ENCODE measurements at places on chromosomes 5 and 9. TPM values are rescaled to one million over a fixed set of nuclear protein-coding genes. Genes with fewer than 3 reads are reported as not detected.

DNA sequence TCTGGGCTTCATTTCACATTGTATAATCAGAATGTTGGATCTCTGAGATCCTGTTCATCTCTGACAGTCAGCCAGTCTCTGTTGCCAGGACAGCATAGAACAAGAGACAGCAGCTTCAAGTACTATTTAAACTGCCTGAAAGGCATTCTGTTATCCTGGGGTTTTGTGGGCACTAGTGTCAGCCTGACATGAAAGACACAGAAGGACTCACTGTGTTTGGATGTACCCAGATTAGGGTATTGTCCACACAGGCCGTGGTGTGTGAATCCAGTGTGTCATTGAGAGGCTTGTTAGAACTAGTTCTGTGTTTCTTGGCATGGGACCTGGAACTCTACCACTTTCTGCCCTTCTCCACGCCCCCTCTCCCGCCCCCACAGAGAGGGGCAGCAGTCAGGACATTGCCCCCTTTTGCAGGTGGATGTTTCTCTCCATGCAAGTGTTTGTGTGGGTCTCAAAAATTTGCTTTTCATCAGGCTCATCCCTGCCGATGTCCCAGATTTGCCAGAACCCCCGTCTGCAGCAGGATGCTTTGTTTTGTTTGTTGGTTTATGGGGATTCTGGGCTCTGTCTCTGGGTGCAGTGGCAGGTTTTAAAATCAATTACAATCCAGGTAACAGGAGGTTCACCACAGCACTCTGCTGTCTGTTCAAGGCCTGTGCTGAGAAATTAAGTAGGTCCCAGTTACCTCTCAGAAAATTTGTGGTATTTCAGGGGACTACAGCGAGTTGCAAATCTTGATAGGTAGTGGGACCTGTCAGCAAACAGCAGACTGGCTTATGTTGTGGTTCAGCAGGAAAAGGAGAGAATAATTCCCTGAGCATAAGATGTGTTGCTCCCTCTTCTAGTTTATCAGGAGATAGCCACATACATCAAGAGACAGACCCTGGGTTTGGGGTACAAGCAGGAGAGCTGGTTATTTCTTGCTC, 144.6 kb downstream of the DOCK2 start:
- DNase-seq = no peak
- H3K36me3 ChIP-seq = no peaks in the 10 kb centered on the region
- peaks cover 22% of the 10 kb centered on the region for H3K27me3 ChIP-seq

The TLE4 gene
- total RNA-seq = 77.7 TPM

DNA sequence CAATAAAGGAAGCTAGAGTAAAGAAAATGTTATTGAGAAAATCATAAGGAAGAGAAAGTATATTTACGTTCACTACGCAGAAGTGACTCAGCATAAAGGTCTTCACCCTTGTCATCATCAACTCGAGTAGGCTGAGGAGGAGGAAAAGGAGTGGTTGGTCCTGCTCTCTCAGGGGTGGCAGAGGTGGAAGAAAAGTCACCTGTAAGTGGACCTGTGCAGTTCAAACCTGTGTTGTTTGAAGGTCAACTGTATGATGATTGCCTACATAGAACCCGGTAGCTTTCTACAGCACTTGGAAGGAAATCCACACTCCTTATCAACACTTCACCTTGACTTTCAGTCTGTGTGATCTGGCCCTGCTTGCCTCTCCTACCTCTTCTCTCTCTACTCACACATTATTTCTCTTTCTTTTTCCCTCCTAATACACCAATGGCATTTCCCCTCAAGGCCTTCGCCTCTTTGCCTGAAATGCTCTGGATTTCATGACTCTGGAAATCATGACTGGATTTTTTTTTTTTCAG, 109.3 kb upstream of the CPEB4 start:
- no peak overlapping the region for H3K4me3 ChIP-seq
- H3K27me3 ChIP-seq = no peaks in the 10 kb centered on the region
- peak overlapping the region; percentile 0 for H3K27ac ChIP-seq
- H3K36me3 ChIP-seq = no peaks in the 10 kb centered on the region
- no peak for DNase-seq

The HRH2 gene
- 1.8 TPM for total RNA-seq

GRCh38 chr5:132327252-132327955, 33.2 kb downstream of the SLC22A4 start:
- no peak for DNase-seq
- no peak overlapping the region for H3K27ac ChIP-seq
- peaks cover 29% of the 10 kb centered on the region for H3K4me1 ChIP-seq

GRCh38 chr5:33445798-33446197, 5.0 kb downstream of the TARS1 start:
- H3K27ac ChIP-seq = no peak overlapping the region
- peaks cover 39% of the 10 kb centered on the region for H3K36me3 ChIP-seq
- no peak for DNase-seq
- no peak overlapping the region for H3K4me3 ChIP-seq

The PCDHGA9 gene
- 2.2 TPM for total RNA-seq

DNA sequence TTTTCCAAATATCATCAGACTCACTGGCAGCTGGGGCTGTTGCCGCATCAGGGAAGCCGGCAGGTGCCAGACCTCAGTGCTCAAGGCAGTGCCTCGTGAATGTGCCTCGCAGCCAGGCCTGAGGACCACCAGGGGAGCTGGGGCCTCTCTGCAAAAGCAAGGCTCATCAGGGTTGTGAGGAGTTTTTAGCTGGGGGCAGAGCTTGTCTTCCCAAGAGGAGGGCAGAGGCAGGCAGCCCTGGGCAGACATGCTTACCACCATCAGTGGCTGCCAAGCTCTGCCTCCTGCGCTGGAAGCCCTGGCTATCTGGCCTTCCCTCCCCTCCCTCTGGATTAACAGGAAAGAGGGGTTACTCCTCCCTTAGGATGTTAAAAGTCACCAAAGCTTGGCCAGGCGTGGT, 8.8 kb upstream of the TBC1D9B start:
- H3K4me3 ChIP-seq = no peak overlapping the region
- no peak overlapping the region for H3K27ac ChIP-seq
- no peaks in the 10 kb centered on the region for H3K36me3 ChIP-seq
- DNase-seq = no peak
- H3K27me3 ChIP-seq = no peaks in the 10 kb centered on the region

GRCh38 chr9:124411514-124412227, 3.6 kb downstream of the PSMB7 start:
- no peak overlapping the region for H3K27ac ChIP-seq
- DNase-seq = no peak
- peaks cover 12% of the 10 kb centered on the region for H3K4me1 ChIP-seq
- peaks cover 26% of the 10 kb centered on the region for H3K36me3 ChIP-seq
- peaks cover 3% of the 10 kb centered on the region for H3K27me3 ChIP-seq
- no peak overlapping the region for H3K4me3 ChIP-seq

The ADAMTSL1 gene
- total RNA-seq = 6.0 TPM

GRCh38 chr5:136149891-136150290, 17.2 kb downstream of the SMAD5 start:
- DNase-seq = no peak
- H3K27ac ChIP-seq = peak overlapping the region; percentile 28
- H3K4me1 ChIP-seq = peaks cover 24% of the 10 kb centered on the region
- peak overlapping the region; percentile 40 for H3K4me3 ChIP-seq
- no peaks in the 10 kb centered on the region for H3K27me3 ChIP-seq

The PGM5 gene
- 5.8 TPM for total RNA-seq

DNA sequence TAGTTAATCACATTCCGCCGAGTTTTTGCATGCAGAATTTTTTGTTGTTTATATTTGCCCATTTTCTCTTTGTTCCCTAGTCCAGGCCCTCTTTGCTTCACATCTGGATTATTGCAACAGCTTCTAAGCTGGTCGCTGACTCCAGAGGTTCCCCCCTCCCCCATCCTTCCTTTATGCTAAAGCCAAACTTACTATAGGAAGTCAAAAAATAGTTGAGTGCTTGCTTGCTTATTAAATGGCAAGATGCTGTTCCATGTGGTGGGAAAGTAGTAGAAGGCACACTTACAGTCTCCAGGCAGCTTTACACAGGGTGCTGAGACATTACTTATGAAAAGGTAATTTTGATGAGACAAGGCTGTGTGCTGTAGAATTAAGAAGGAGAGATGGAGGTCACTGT, 1.3 kb downstream of the ZBTB34 start:
- H3K27me3 ChIP-seq = peaks cover 17% of the 10 kb centered on the region
- H3K27ac ChIP-seq = peak overlapping the region; percentile 94
- DNase-seq = no peak
- peaks cover 18% of the 10 kb centered on the region for H3K4me1 ChIP-seq
- H3K4me3 ChIP-seq = peak overlapping the region; percentile 96
- peaks cover 13% of the 10 kb centered on the region for H3K36me3 ChIP-seq

The IRGM gene
- total RNA-seq = not detected

DNA sequence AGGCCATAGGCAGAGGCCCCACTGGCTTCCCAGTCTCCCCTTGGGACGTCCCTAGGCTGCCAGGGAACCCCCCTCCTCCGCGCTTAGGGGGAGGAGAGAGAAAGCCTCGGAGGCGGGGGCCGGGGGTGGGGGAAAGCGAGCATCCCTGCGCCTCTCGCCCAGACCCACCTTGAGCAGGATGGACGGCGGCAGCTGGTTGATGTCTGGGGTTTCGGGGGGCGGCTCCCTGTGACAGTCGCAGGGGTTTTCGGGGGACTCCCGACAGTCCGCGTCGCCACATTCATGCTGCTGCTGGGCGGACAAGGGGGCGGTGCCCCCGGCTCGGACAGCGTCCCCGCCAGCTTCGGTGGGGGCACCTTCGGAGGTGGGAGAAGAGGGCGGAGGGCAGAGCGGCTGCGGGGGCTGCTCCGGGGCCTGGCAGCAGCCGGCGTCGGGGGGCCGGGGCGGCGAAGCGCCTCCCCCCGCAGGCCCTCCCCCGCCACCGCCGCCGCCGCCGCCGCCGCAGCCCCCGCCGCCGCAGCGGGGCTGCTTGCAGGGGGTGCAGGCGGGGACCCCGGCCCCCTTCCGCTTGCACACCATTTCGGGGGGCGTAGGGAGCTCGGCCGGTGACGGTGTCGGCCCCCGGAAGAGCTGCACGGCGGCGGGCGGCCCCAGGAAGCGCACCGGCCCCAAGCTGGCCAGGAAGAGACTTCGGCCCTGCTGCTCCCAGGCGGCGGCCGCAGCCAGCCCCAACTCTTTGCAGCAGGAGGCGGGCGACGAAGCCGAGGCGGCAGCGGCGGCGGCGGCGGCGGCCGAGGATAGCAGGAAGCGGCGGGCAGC, 1.2 kb downstream of the FBXL17 start:
- H3K27me3 ChIP-seq = no peaks in the 10 kb centered on the region
- H3K4me1 ChIP-seq = peaks cover 12% of the 10 kb centered on the region
- H3K27ac ChIP-seq = peak overlapping the region; percentile 73
- H3K4me3 ChIP-seq = peak overlapping the region; percentile 84

Data from type B pancreatic cell (in vitro differentiated cells).